Activated T-cell treated with anti-CD3 and anti-CD28 coated beads, Interleukin-2, amount 50 U/mL, for 72 hours (primary cell): ENCODE measurements at places on chromosomes 2 and 18. TPM values are rescaled to one million over a fixed set of nuclear protein-coding genes. Genes with fewer than 3 reads are reported as not detected.

Gene HRH4
- 0.10 TPM for total RNA-seq

Gene SPP2
- not detected for total RNA-seq

Gene SPEG
- 6.9 TPM for total RNA-seq

Gene PSTPIP2
- total RNA-seq = 30.1 TPM

Gene ASAP2
- total RNA-seq = 0.10 TPM

Gene ALK
- total RNA-seq = not detected

Gene PSD4
- 174 TPM for total RNA-seq

Gene MAP3K2
- 49.1 TPM for total RNA-seq

Gene MBP
- 107 TPM for total RNA-seq

Gene C2orf66
- 0.60 TPM for total RNA-seq

Gene ECEL1
- 2.5 TPM for total RNA-seq

Gene DNAJC5G
- not detected for total RNA-seq

Gene ESPNL
- total RNA-seq = 0.07 TPM

Gene TOGARAM2
- total RNA-seq = 4.3 TPM

Gene CXCR1
- not detected for total RNA-seq

Gene HOXD8
- total RNA-seq = not detected

Gene OTOS
- total RNA-seq = not detected

Gene UPP2
- not detected for total RNA-seq

Gene ANO7
- 0.90 TPM for total RNA-seq

Gene MAP4K3
- 14.6 TPM for total RNA-seq

Gene PLEKHH2
- total RNA-seq = 4.3 TPM

Gene PLEK
- total RNA-seq = 5.6 TPM

Gene AQP12A
- total RNA-seq = not detected

Gene ALPI
- not detected for total RNA-seq

Gene AKAIN1
- total RNA-seq = not detected

Gene HOXD13
- not detected for total RNA-seq

Gene CETN1
- total RNA-seq = not detected
